A549 treated with ZK216348 at 1 μM for 4 hours (cell line): ENCODE measurements at places on chromosomes 2 and 18. TPM values are rescaled to one million over a fixed set of nuclear protein-coding genes. Genes with fewer than 3 reads are reported as not detected.

The ABCB11 gene
- total RNA-seq = 0.02 TPM in 1 of 5 replicates, not detected in the others

The NAPG gene
- total RNA-seq = 8.2 to 12.4 TPM (median 10.8 TPM) in 5 replicates

The OTOF gene
- total RNA-seq = 0.06 to 0.21 TPM (median 0.07 TPM) in 5 replicates

The ANKRD29 gene
- total RNA-seq = 14.5 to 18.0 TPM (median 16.7 TPM) in 5 replicates

The FIGLA gene
- not detected in 5 replicates for total RNA-seq
